NCI-H146 (cell line): ENCODE measurements at places on chromosomes 5 and 9.

DNA sequence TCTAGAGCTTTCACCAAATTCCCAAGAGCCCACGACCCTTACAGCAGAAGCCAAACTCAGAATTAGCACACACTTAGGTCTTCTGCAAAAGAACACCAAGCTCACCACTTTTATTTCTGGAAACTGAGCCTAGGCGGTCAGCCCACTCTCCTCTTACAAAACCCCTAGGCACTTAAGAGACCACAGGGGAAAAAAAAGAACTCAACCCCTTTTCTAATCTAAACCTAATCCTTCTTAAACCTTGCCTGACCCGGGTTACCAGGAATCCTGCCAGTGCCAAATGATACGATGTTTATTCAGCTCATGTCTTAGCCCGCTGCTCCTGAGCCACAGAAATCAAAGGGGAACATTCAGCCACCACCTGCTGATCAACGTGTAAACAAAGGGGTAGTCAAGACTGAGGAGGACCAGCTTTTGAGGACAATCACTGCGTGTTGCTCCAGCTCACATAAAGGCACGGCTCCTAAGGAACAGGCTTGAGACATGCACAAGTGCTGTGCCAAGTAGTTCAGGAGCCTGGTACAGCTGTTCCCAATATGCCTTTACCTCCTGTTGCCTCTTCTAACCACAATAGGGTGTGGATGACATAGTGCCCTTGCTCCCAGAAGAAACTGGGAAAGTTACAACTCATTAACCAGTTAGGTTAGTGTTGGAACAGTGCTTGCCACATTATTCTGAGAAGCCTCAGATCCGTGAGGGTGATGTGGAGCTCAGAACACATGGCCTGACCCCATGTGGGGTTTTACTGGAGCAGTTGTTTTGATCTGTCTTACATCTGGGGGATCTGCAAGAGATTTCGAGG is 49.3 kb downstream of the ZFAND5 start:
- no peak for DNase-seq

DNA sequence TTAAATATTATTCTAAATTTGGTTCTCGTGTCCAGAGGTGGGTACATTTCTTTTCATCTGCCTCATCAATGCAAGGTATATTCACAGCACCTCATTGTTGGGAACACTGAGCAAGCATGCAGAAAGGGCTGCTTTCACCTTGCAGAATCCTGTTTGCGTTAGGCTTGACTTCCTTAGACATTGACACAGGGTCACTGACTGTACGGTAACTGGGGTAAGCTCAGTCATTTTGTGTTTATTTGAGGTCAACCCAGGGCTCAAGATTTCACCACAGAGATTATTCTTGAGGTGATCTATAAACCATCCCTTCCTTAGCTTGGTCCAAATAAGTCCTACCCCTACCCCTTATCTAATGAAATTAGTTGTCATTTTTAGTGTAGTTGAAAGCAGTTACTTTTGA is 1.7 kb upstream of the PTPDC1 start:
- no peak for DNase-seq

- DNase-seq: no peak
These were observed 88.0 kb upstream of the ELL2 start for GRCh38 chr5:96049398-96050272.

DNA sequence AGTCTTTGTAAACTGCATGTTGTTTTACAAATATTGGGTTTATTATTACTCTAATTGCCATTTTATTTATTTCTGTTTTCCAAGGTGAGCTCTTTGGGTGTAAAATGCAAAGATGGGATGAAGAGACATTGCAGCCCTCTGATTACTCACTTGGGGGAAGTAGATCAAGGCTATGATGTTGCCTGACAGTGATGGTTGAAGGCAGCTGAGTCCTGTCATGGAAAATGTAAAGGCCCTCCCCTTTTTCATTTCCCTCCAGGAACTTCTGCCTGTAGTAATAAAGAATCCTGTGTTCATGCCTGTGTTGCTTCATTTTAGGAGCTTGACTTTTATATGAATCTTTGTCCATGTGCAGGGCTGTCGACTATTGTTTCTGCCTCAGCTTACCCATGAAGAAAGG is 605.4 kb upstream of the CLINT1 start:
- DNase-seq: no peak

DNA sequence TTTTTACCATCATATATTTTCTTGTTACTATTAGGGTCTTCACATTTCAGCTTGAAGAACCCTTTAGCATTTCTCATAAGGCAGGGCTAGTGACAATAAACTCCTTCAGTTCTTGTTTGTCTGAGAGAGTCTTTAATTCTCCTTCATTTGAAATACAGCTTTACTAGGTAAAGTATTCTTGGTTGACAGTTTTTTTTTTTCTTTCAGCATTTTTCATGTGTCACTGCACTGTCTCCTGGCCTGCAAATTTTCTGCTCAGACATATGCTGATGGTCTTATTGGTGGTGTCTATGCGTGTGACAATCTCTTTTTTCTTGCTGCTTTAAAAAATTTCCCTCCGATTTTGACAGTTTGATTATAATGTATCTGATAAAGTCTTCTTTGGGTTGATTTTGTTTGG is 399.9 kb downstream of the SH3GL2 start:
- DNase-seq: no peak

DNA sequence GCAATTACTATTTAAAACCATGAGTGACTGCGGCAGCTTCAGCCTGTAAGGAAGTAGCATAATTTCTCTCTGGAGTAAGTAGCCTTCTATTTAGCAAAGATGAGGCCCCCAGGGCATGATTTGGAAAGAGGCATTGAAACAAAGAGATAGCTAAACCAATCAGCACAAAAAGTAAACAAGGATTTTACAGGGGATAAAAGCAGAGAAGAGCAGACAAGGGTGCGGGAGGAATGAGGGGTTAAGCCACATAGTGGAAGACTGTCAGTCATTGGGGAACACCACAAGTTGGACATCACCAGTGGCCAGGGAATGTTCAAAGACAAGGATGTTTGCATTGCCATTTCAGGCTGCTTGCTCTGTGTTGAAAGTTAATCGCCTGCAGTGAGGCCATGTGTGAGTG is 24.0 kb upstream of the C5orf63 start:
- DNase-seq: no peak

DNA sequence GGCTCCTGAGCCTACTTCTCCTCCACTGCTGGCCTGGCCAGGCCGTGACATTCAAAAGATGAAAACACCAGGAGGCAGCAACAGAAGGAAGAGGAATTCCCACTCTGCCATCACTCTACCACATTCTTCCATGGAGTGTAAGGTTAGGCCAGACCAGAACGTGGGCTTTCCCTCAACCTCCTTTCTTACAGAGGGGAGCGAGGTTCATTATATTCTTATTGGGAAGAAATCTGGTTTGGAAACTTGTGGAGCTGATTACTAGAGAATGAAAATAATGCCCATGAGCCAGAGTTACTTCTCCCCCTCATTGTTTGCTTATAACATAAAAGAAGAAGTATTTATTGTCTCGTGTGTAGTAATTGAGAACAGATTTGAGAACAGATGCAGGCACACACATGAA is 136.3 kb upstream of the BASP1 start:
- no peak for DNase-seq

- peak; percentile 67 for DNase-seq
These were observed 724 bp downstream of the SGTB start for GRCh38 chr5:65721050-65721719.

DNA sequence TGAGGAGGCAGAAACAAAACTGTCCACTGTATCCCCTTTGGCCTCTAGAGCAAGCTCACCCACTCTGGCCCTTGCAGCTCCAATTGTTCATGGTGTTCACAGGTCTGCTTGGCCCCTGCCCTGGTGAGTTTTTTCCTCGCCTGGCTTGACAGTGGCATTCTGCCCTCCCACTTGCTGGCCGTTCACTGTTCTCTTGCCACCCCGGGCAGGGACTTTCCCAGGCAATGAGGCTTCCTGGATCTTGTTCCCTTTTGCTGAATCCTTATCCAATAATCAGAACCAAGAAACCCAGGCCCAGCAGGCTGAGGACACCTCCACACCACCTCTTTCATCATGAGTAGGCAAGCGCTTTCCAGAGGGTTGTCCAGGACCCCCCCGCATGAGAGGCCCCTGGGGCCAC is 31.2 kb downstream of the ZNF618 start:
- DNase-seq: no peak

DNA sequence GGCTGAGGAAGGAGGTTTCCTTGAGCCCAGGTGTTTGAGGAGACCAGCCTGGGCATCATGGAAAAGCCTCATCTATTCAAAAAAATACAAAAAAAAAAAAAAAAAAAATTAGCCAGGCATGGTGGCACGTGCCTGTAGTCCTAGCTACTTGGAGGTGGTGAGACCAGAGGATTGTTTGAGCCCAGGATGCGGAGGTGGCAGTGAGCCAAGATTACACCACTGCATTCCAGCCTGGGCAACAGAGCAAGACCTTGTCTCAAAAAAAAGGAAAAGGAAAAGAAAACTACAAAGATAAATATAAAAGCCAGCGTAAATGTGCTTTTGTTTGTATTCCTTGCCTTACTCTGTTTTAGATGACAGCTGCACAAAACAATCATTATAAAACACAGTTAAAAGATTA is 2249.2 kb upstream of the C9orf72 start:
- no peak for DNase-seq

GRCh38 chr5:67379753-67380152 is 183.2 kb upstream of the CD180 start:
- DNase-seq: no peak

GRCh38 chr5:60210810-60211209 is 317.3 kb upstream of the PDE4D start:
- no peak for DNase-seq

DNA sequence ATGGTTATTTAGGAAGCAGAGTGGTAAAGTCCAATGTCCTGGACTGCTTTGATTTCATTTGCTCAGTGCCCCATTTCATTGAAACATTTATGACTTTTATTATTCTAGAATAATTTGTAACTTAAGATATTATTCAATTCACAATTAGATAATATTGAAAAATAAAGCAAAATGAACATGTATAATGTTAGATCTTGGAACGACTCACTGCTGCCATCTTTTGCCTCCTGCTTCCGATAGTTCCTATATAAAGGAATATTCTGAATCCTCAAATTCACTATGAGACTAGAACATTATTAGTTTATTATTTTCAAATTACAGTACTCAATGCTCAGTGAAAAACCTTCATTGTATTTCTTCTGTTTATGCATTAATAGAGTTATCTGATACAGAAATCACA is 2.3 kb upstream of the CTNND2 start:
- DNase-seq: no peak
